Motor neuron (in vitro differentiated cells): ENCODE measurements at places on chromosomes 5 and 9. TPM values are rescaled to one million over a fixed set of nuclear protein-coding genes. Genes with fewer than 3 reads are reported as not detected.

Gene S100Z
- not detected in 2 replicates for total RNA-seq

Gene PIP5K1B
- total RNA-seq, result 0.46 and 0.92 TPM in 2 replicates

Gene WDR36
- total RNA-seq, result 23.6 and 23.9 TPM in 2 replicates

Gene C9orf50
- 0.19 and 0.57 TPM in 2 replicates for total RNA-seq

Gene SLC35A4
- total RNA-seq, result 57.6 and 60.5 TPM in 2 replicates

Gene EMB
- total RNA-seq, result 12.5 and 13.1 TPM in 2 replicates

Gene HOMER1
- 5.5 and 8.2 TPM in 2 replicates for total RNA-seq

Gene PCYOX1L
- total RNA-seq, result 18.2 and 19.0 TPM in 2 replicates

Gene FOXI1
- 0.16 and 0.20 TPM in 2 replicates for total RNA-seq

Gene NME5
- total RNA-seq, result 25.1 and 26.2 TPM in 2 replicates

Gene TBCA
- 257 and 274 TPM in 2 replicates for total RNA-seq

Gene LCN12
- total RNA-seq, result 1.3 and 3.9 TPM in 2 replicates

Gene ADRA1B
- 0.57 and 0.83 TPM in 2 replicates for total RNA-seq

Gene WNK2
- 18.1 and 22.2 TPM in 2 replicates for total RNA-seq

Gene PDLIM7
- total RNA-seq, result 21.9 and 24.6 TPM in 2 replicates

Gene NDFIP1
- total RNA-seq, result 80.2 and 85.0 TPM in 2 replicates

DNA sequence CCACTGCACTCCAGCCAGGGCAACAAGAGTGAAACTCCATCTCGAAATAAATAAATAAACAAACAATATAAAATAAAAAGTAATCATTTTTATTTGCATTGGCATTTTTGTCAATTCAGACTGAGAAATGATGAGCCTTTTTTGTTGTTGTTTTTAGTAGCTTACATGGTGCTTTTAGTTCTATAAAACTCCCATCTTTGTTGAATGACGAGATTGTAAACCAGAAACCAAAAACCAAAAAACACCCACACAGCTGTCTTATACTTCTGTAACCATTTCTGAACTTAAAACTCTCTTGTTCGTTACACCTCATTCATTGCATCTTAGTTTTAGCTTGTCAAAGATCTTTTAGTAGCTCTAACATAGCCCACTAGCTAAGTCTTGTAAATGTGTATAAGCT lies 44.7 kb downstream of the GGTA1 start:
- no peak for ATAC-seq

DNA sequence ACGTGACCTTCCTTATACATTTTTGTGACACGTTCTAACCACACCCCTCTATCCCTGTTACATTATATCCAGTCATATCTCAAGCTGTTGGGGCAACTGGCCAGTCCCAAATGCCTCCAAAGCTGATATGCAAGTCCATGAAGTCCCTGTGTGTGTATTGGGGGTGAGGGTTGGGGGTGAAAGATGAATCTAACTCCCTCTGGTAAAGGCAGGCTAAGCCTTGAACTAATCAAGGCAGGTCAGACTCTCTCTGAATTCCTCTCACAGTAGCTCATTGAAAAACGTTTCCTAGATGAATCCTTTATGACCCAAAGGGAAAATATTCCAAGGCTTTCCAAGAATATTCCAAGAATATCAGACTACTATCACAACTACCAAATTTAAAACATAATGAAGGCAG lies 174.4 kb downstream of the MUSK start:
- no peak for ATAC-seq

- ATAC-seq, result no peak
Measured at GRCh38 chr5:88734983-88735382, 148.0 kb downstream of the MEF2C start.

DNA sequence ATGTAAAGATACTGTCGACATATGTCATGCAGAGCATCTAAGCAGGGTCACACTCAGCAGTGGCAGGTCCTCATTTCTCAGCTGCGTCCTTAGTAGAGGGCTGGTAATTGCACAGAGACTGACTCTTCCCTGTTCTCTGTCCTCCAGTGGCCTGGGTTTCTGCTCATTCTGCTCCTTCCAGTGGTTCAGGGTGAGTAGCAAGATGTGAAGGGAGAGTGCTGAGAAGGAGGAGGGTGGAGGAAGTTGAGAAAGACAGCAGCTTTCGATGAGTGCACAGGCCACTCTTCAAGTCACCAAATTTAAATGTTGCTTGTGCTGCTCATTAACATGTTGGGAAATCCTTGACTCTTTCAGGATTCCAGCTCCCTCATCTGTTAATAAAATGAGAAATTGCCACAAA lies 203.9 kb downstream of the FBXL7 start:
- peak; percentile 90 for ATAC-seq

- peak; percentile 96 for ATAC-seq
Measured at GRCh38 chr5:168706655-168707069, 127.5 kb upstream of the PANK3 start.

DNA sequence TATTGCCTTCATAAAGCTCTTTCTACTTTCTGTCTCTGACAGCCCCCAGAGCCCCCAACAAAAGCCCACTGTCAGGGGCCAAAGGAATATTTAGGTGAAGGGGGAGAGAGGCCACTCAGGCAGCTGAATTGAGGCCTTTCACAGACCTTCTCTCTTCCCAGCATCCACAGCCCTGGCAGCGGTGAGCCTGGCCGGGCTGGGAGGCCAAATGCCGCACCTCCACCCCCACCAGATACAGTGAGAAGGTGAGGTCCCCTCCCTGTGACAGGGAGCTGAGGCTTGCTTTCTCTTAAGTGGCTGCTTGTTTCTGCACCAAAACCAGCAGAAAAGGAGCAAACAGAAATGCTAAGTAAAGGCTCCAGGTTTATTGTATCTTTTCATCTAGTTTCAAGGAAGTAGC lies 168.1 kb downstream of the ROR2 start:
- ATAC-seq, result no peak

GRCh38 chr9:7177383-7177782 lies 419.6 kb downstream of the KDM4C start:
- ATAC-seq, result no peak

DNA sequence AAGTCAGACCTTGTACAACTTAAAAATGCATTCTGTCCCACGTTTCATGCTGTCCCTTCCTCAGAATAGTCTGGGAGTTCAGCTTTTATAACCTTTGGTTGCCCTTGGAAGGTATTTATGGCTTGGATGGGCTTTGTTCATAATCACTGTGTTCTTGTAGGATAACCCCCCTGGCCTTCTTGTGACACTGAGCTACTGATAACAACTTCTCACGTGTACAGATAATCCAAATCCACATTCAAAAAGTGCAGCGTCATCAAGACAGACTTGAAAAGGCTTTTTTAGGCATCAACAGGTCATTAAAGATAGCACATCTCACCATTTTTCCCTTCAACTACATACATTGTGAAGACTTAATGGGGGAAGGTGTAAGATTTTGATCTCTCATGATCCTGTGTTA lies 42.0 kb downstream of the SLC1A3 start:
- no peak for ATAC-seq

- no peak for ATAC-seq
Measured at GRCh38 chr9:806285-807156, 35.0 kb upstream of the DMRT1 start.

- no peak for ATAC-seq
Measured at GRCh38 chr9:130003943-130004552, 38.9 kb downstream of the FNBP1 start.

DNA sequence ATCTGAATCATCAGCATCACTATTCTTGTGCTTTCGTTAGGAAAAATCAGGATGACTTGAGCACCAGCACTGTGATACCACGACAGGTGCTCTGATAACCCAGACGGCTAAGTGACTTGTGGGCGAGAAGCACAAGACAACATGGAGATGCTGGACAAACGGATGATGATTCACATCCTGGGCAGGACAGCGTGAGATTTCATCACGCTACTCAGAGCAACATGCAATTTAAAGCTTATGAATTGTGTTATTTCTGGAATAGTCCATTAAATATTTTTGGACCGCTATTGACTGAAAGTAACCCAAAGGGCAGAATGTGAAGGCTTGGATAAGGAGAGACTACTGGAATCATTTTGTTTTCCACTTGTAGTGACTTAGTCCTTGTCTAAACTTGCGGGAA lies 114.8 kb upstream of the DAPK1 start:
- no peak for ATAC-seq

DNA sequence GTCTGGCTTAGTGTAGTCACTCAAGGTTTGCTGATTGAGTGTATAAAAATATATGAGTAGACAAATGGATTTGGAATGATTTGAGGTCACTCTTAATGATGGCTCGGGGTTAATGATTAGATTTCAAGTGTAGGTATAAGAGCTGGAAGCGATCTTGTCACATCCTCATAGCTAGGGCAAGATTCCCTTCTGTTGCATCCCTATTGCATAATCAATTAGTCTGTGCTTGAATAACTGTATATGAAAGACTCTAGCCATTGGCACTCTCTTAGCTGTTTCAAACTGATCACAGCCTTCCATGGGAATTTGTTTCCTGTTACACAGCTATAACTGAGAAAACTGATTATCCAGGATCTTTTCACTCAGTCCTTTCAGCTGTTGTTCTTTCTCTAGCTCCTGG lies 811.6 kb downstream of the TLE4 start:
- peak; percentile 52 for ATAC-seq

- ATAC-seq, result no peak
Measured at GRCh38 chr5:880816-881550, 11.6 kb downstream of the BRD9 start.

GRCh38 chr9:131349522-131349880 lies 44.4 kb upstream of the PRRC2B start:
- no peak for ATAC-seq

GRCh38 chr5:147565524-147565923 lies 55.7 kb upstream of the DPYSL3 start:
- peak; percentile 66 for ATAC-seq

GRCh38 chr5:107067395-107067794 lies 603.3 kb downstream of the EFNA5 start:
- ATAC-seq, result no peak

DNA sequence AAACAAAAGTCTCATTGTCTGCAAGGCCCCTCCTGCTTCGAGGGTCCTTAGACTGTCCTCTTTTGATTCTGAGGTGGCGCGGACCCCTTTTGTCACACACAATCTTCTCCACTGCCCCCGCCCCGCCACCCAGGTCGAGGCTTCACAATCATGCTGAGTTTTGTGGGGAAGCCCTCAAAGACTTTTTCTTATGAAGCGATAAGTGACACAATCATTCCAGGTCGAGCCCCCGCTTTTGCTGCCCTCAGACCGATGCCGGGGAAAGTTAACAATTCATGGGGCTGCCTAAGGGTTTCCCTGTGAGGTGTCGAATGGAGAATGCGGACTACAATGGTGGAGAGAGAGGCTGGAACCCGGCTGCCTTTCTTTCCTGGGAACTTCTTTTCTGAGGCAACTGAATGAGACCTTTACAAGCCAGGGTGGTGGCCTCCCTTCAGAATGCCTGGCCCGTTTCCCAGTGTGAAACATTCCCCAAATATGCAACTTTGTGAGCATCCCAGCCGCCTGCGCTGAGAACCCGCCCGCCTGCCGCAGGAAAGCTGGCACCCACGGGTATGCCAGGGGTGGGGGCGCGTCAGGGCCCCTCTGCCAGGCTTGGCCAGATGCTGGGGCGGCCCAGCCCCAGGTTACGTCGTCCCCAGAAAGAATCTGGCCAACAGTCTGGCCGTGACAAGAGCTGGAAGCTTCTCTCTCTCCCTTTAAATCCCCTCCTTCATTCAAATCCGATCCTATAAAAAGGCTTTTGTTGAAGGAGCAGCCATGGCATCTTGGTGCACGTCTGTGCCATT lies 71.9 kb downstream of the MAP1B start:
- peak; percentile 97 for ATAC-seq

DNA sequence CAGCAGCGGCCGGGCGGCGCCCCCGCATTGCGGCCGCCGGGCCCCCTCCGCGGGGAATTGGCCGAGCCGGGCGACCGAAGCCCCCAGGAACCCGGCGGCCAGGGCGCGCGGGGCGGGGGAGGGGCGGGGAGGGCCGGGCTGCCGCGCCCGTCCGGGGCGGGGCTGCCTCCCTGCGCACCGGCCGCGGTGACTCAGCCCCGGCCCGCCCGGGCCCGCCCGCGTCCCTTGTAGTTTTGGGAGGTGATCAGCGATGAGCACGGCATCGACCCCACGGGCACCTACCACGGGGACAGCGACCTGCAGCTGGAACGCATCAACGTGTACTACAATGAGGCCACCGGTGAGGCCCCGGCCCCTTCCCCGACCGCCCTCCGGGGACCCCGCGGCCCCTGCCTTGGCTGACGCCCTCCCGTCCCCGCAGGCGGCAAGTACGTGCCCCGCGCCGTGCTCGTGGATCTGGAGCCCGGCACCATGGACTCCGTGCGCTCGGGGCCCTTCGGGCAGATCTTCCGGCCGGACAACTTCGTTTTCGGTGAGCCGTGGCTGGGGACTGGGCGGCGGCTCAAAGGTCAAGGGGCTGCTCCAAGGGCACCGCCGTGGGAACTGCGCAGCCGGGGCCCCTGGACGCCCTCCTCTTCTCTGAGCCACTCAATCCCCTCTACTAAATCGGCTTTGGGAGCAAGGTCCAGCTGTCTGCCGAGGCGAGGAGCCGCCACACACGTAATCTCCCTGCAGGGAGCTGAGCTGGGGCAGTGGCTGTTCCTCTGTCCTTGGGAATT lies 592 bp downstream of the TUBB4B start:
- peak; percentile 10 for ATAC-seq

GRCh38 chr5:11797132-11797531 lies 107.1 kb downstream of the CTNND2 start:
- ATAC-seq, result peak; percentile 50
